ENCODE measurements at places on chromosomes 3 and 15.

GRCh38 chr15:98753726-98754656 lies 105.7 kb downstream of the IGF1R start:
- no peak for DNase-seq

GRCh38 chr15:67504056-67504455 lies 16.9 kb upstream of the C15orf61 start:
- DNase-seq, result no peak

DNA sequence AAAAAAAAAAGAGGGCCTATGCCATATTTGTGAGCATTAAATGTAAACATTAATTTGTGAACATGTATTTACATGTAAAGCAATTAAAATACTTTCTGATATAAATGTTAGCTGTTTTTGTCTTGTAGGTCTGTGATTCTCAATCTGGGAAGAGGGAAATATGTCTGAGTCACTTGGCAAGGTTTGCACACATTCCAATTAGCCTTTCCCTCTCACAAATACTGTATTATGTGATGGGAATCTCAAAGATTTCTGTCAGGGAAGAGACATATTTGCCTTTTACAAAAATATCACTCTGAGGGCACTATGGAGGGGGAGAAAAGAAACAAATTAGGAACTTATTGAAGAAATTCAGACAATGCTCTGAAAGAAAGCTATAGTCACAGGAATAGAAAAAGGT lies 483.6 kb downstream of the GBE1 start:
- DNase-seq, result no peak

DNA sequence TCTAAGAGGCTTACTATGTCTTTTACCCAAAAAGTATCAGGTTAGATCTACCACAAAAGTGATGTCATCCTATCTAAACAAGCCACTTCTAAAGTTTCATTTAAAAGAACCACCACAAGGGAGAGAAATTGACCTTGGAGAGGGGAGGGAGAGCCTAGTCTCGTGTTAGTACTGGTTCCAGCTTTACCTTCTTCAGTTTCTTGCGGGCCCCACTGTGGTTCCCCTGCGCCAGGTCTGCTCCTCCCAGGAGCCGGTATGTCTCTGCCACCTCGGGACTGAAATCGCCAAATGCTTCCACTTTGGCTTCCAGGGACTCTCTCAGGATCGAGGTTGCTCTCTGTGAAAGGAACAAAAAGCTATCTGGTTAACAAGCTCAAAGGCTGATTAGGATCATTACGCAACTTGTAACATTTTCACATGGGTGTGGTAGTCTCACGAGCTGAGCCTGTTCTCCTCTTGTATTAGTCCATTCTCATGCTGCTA lies 51.1 kb downstream of the SYNM start:
- no peak for DNase-seq

- DNase-seq, result no peak
Observed at GRCh38 chr3:182816181-182816580, 22.9 kb downstream of the ATP11B start.

DNA sequence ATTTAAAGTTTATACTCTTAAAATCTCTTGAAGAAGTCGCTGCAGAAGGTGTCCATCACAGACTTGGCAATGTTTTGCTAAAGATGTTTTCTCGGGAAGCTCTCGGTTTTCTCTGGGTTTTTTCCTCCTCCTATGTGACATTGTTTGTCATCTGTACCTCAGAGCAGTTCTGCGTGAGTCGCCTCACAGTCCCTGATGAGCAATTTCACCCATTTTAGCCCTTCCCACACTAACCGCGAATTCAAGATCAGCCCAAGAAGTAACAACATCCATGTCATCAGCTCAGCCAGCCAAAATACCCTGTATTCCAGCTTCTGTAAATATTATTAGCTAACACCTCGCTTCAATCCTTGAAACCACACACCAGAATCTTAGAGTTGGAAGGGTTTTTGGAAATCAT lies 224.3 kb upstream of the SETMAR start:
- DNase-seq, result no peak

- DNase-seq, result no peak
Observed at GRCh38 chr3:3241596-3241995, 62.1 kb upstream of the CRBN start.

GRCh38 chr3:109071350-109072142 lies 46.4 kb downstream of the MORC1 start:
- no peak for DNase-seq
